Neural cell (in vitro differentiated cells): ENCODE measurements at places on chromosomes 3 and 15. TPM values are rescaled to one million over a fixed set of nuclear protein-coding genes. Genes with fewer than 3 reads are reported as not detected.

Gene TTC14
- polyA plus RNA-seq, result 163 and 176 TPM in 2 replicates

Gene FETUB
- not detected in 2 replicates for polyA plus RNA-seq

Gene CAPN3
- 1.5 TPM in 1 of 2 replicates, not detected in the other for polyA plus RNA-seq

Gene FAM43A
- 0.59 and 0.82 TPM in 2 replicates for polyA plus RNA-seq

Gene DLEC1
- 0.25 and 0.44 TPM in 2 replicates for polyA plus RNA-seq

Gene PDZRN3
- polyA plus RNA-seq, result 1.1 and 2.2 TPM in 2 replicates

Gene PRSS50
- polyA plus RNA-seq, result not detected in 2 replicates

Gene DNAH12
- 1.6 and 1.8 TPM in 2 replicates for polyA plus RNA-seq

Gene KLHL40
- not detected in 2 replicates for polyA plus RNA-seq

Gene CLRN1
- 0.18 and 0.27 TPM in 2 replicates for polyA plus RNA-seq

Gene ESYT3
- polyA plus RNA-seq, result 0.33 and 0.80 TPM in 2 replicates

Gene ITIH1
- not detected in 2 replicates for polyA plus RNA-seq

Gene WHAMM
- 1.5 and 2.8 TPM in 2 replicates for polyA plus RNA-seq

Gene CFAP100
- polyA plus RNA-seq, result 2.3 TPM in 1 of 2 replicates, not detected in the other

Gene APBA2
- polyA plus RNA-seq, result 134 and 159 TPM in 2 replicates

Gene COLQ
- polyA plus RNA-seq, result 9.5 and 9.7 TPM in 2 replicates

Gene OR5K2
- not detected in 2 replicates for polyA plus RNA-seq

Gene SENP8
- polyA plus RNA-seq, result 3.2 and 7.4 TPM in 2 replicates
